Suppressor macrophage treated with lipopolysaccharide for 1 hour (primary cell): ENCODE measurements at places on chromosomes 11 and 22.

- no peak for DNase-seq
Measured at GRCh38 chr11:111886844-111887243, 7.5 kb downstream of the CFAP68 start.

- no peak for DNase-seq
Measured at GRCh38 chr22:44618400-44618799, 83.6 kb upstream of the PRR5 start.

DNA sequence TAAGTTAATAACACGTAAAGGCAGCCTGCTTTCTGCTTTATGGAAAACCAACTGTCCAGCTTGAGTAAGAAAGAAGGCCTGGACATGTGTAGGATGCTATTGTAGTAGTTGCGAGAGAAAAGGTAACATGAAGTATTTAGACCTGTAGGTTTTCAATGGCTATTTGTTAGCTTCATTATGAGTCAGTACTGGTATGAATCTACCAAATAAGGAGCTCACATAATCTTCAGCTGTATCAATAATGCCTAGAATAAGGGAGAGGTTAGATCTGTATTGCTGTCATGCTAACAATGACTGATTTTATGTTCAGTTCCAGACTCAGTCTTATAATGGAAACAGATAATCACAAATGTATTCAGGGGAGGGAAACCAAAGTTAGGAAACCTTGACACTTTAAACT is 550.3 kb downstream of the CNTN5 start:
- DNase-seq: no peak

GRCh38 chr11:58719406-58720117 is 12.2 kb downstream of the GLYAT start:
- DNase-seq: no peak

DNA sequence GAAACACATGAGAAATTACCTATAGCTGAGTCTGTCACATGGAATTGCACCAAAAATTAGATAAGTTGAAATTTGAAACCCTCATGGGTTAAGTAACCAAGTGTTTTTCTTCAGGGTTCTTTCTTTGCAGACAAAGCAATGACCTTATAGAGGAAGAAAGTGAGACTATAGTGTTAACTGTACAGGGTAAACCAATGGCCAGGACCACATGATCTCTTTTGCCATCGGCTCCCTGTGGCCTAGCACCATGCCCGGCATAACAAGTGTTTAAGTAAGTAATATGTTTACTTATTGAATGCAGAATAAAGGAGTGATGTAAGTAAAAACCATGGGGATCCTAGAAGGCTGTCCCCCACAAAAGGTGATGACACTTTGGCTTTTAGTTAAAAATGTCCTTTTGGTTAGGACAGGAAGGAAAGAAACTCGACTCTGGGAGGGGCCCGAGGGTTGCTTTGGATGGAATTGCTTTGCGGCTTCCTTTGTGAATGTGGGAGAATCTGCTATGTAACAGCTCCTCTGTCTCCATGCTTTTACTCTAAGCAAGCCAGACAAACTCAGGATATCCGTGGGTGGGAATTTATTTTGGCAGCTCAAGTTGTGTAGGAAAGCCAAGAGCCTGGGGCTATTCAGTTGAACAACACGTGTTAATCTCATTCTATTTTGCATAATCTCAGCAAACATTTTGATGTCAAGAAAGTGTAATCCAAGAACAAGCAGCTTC is 454.7 kb downstream of the INSC start:
- DNase-seq: no peak

DNA sequence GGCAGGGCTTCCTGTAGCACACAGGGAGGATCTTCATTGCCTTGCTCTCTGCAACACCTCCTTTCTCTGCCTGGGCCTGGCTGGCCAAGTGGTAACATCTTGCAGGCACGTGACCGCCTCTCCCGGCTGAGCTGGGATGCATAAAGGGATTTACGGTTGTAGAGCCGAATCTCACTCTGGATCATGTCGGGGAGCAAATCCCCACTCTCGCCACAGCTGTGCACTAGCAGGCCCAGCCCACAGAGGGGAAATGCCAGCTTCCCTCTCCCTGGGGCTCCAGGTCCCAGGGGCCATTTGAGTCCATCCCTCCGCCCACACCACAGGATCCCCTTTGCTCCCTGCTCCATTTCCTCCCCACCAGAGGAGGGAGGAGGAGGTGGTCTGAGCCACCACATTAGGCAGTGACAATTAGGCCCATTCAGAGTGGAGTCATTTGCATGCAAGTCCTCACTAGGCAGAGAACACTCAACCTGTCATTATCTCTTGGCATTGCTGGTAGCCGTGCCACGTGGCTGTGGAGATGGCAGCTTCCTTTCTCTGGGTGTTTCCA is 196.7 kb downstream of the DSCAML1 start:
- DNase-seq: peak; percentile 5

- peak; percentile 79 for DNase-seq
Measured at GRCh38 chr11:65440831-65441499, 18.4 kb downstream of the NEAT1 start.

- no peak for DNase-seq
Measured at GRCh38 chr22:31022516-31022915, 53.5 kb downstream of the TUG1 start.

DNA sequence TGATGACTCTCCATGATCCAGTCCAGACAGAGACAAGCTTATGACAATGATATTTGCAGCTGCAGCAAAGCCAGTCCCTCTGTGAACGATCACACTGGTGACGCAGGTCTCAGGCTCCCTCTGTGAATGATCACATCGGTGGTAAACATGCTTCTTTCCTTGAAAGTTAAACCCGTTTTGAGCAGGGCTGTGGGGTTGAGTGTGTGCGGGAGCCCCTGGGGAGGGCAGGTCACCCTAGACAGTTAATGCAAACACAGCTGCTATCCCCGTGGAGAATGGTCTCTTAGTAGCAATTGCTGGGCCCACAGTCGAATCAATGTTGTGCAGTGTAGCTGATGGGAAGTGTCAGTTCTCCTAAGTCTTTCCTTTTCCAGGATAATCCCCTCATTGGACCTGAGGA is 71.0 kb upstream of the KIRREL3 start:
- no peak for DNase-seq

- no peak for DNase-seq
Measured at GRCh38 chr11:34830035-34830434, 86.1 kb downstream of the APIP start.

GRCh38 chr11:77236901-77237300 is 64.6 kb downstream of the GDPD4 start:
- no peak for DNase-seq

- no peak for DNase-seq
Measured at GRCh38 chr11:12455938-12456337, 78.6 kb downstream of the PARVA start.

DNA sequence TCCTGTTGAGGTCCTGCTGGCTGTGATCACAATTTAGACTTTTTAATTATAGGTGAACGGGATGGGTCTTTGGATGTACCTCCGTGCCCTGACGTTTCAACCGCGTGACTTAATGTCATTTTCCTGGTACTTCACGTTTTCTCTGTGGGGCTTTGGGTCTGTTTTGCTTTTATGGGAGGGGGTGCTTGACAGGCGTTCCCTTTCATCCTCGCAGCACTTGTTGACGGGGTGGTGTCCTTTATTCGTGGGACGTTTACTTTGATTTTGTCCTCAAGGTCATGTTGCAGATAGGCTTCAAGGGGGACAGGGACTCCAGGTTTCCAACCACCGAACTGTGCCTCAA is 994 bp downstream of the PPP6R3 start:
- DNase-seq: no peak

- DNase-seq: no peak
Measured at GRCh38 chr11:112368381-112368780, 107.7 kb upstream of the PLET1 start.

GRCh38 chr11:78607696-78608095 is 33.0 kb upstream of the NARS2 start:
- DNase-seq: no peak

- no peak for DNase-seq
Measured at GRCh38 chr22:38850941-38851849, 7.4 kb upstream of the NPTXR start.

DNA sequence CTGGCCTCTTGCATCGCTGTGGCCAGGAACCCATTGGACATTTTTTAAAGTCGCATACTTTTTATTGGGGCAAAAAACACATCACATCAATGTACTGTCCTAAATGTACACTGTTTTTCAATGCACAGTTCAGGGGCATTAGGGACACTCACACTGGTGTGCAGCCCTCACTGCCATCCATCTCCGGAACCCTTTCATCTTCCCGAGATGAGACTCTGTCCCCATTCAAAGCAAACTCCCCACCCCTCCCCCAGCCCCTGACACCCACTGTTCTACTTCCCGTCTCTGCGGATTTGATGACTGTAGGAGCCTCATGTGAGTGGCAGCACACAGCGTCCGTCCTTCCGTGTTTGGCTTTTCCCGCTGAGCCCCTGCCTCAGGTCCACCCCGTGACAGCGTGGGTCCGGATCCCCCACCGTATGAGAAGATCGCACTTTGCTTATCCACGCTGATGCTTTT is 41.8 kb upstream of the TH start:
- DNase-seq: peak; percentile 63

DNA sequence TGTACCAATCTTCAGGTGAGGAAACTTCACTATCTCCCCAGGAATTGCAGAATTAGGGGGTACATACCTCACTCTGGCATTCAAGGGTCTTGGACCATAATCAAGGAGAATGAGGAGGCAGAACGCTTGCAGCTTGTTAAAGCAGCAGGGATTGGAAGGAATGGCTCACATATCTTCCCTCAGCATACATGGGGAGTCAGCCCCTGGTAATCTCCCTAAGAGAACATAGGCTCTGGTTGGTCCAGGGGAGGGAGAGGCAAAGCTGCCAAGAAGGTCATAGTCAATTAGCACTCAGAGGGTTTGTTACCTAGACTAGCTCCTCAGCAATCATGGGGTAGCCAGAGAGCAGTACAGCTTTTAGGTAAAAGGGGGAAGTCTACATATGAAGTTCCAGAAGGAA is 256.8 kb downstream of the INSC start:
- DNase-seq: no peak

- no peak for DNase-seq
Measured at GRCh38 chr11:56196705-56197104, 20.3 kb downstream of the OR5J2 start.

DNA sequence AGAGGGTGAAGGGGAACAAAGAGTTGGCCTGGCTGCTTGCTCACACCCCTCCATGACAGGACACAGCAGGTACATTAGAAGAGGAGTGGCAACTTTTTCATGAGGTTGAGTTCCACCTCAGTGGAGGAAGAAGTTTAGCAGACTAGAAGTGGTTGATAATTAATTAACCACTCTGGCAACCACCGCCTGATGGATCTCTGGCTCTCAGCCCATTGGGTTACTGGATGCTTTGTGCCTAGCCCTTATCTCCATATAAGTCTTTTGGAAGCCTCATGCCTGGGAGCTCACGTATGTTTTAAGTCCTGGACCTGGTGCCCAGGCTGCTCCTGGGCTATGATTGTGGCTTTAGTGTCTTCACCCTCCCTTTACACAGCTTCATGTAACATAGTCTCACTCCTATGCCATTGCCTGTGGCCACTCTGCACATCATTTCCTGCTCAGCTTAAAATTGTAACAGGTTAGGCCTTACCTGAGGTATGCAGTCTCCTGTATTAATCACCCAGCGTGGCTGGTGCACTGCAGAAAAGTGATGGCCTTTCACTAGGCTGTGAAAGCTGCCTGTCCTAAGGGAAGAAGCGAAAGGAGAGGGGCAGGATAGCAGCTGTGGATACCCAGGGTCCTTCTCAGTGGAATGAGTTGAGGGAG is 72.7 kb upstream of the CRTAM start:
- no peak for DNase-seq

DNA sequence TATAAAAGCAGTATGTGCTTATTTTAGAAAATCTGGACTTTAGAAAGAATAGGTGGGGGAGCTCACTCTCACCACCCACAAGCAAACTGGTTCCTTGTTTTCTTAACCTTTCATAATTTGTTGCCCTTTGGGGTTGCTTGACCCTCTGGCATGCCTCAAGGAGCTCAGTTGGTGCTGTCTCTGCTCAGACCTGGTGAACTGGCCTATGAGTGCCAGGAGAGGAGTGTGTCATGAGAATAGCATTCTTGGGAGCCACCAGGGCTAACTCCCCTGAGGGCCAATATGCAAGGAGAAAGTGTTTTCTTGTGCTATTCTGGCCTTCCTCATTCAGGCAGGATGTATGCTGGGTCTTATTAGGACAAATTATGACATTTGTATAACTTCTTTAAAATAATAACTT is 21.0 kb upstream of the AMOTL1 start:
- DNase-seq: no peak

DNA sequence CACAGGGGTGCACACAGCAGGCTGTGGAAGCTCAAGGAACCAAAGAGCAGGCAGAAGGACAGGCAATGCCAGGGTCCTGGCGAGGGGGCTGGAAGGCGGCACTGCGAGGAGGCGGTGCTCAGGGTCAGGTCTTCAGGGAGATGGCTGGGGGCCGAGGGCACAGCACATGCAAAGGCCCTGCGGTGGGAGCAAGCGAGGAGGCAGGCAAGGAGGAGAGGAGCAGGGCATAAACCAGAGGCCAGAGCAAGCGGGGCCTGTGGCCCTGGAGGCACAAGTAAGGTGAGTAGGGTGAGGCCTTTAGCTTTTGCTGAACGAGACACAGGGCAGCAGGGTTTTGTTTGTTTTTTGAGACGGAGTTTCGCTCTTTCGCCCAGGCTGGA is 126.9 kb downstream of the ARHGAP8 start:
- no peak for DNase-seq

DNA sequence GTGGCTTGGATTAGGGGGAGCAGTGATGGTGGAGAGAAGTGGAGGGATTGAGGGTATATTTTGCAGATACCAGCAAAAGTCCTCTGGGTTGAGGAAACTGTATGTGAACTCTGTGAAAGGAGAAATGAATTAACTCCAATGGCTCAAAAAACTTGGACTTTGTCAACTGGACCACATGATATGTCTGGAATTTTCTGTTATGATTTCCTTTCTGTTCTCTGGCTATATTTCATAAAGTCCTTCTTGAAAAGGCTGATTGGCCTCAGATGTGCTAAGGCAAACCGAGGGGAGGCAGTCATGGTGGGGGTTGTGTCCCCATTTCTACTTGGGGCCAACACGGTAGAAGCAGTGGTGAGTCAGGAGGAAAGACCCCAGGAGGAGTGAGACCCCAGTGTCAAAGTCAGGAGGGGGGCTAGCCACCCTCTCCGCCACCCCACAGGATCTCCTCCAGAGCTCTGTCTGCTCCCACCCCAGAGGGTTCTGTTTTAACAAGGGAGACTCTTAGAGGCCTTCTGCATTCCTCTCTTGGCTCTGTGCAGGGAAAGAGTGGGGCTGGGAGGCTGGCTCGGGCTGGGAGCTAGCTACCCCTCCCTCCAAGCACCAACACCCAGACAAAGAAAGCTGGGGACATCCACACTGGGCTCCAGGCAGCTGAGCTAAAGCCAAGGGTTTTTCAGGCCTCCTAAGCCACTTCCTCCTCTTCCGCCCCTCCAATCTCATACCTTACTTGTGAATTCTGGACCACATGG is 13.8 kb downstream of the CHRDL2 start:
- no peak for DNase-seq

- no peak for DNase-seq
Measured at GRCh38 chr11:76621868-76622267, 48.7 kb downstream of the LRRC32 start.

- no peak for DNase-seq
Measured at GRCh38 chr11:103928802-103929161, 107.7 kb upstream of the DDI1 start.

GRCh38 chr22:48959496-48959895 is 868.2 kb downstream of the BRD1 start:
- no peak for DNase-seq
